Activated CD4-positive, alpha-beta memory T cell treated with anti-CD3 and anti-CD28 coated beads, Interleukin-2, amount 10 ng/mL, durations not matched to agents 7 days and 5 days (primary cell): ENCODE measurements at places on chromosomes 7 and 10. TPM values are rescaled to one million over a fixed set of nuclear protein-coding genes. Genes with fewer than 3 reads are reported as not detected.

- H3K27ac ChIP-seq: no peak overlapping the region
- no peak for DNase-seq
- H3K36me3 ChIP-seq: no peaks in the 10 kb centered on the region
- H3K27me3 ChIP-seq: peaks cover 2% of the 10 kb centered on the region
- peaks cover 3% of the 10 kb centered on the region for H3K4me1 ChIP-seq
Observed at GRCh38 chr7:122135275-122135674, 8.8 kb downstream of the AASS start.

- no peak for DNase-seq
- H3K4me1 ChIP-seq: no peaks in the 10 kb centered on the region
- H3K27ac ChIP-seq: no peak overlapping the region
Observed at GRCh38 chr7:46658281-46658680, 737.2 kb upstream of the IGFBP3 start.

- H3K27me3 ChIP-seq: no peaks in the 10 kb centered on the region
- no peaks in the 10 kb centered on the region for H3K36me3 ChIP-seq
- H3K4me1 ChIP-seq: no peaks in the 10 kb centered on the region
Observed at GRCh38 chr10:129832573-129833467, 131.3 kb downstream of the EBF3 start.

Gene POM121C
- total RNA-seq: 71.8 TPM

- H3K36me3 ChIP-seq: no peaks in the 10 kb centered on the region
- no peak for DNase-seq
- no peak overlapping the region for H3K4me3 ChIP-seq
- H3K4me1 ChIP-seq: no peaks in the 10 kb centered on the region
- no peak overlapping the region for H3K27ac ChIP-seq
- peaks cover 13% of the 10 kb centered on the region for H3K27me3 ChIP-seq
Observed at GRCh38 chr7:94633687-94634086, 22.2 kb downstream of the SGCE start.
